A549 treated with Hydrocortisone at 1 μM for 4 hours (cell line): ENCODE measurements at places on chromosomes 7 and 10. TPM values are rescaled to one million over a fixed set of nuclear protein-coding genes. Genes with fewer than 3 reads are reported as not detected.

Gene CCDC172
- not detected in 5 replicates for total RNA-seq

Gene RBP4
- total RNA-seq, result 5.0 to 10.5 TPM (median 9.5 TPM) in 5 replicates

Gene BICC1
- total RNA-seq, result 14.6 to 25.3 TPM (median 17.1 TPM) in 5 replicates

Gene SPACDR
- total RNA-seq, result 0.53 to 1.3 TPM (median 0.88 TPM) in 5 replicates

Gene FEZF1
- total RNA-seq, result not detected in 5 replicates

Gene MRPL32
- 66.5 to 76.3 TPM (median 72.0 TPM) in 5 replicates for total RNA-seq

Gene SAP25
- total RNA-seq, result 0.18 to 0.85 TPM (median 0.21 TPM) in 4 of 5 replicates, not detected in the other

Gene PHKG1
- 0.35 to 0.60 TPM (median 0.48 TPM) in 5 replicates for total RNA-seq

Gene ADRB1
- total RNA-seq, result 1.1 to 1.4 TPM (median 1.2 TPM) in 5 replicates

Gene MYOZ1
- not detected in 5 replicates for total RNA-seq

Gene SP8
- total RNA-seq, result not detected in 5 replicates

Gene UBTD1
- 15.5 to 22.8 TPM (median 20.0 TPM) in 5 replicates for total RNA-seq

Gene MKX
- not detected in 5 replicates for total RNA-seq

Gene TRPV5
- not detected in 5 replicates for total RNA-seq

Gene DDX21
- 110 to 183 TPM (median 127 TPM) in 5 replicates for total RNA-seq

Gene RRP12
- 50.9 to 64.9 TPM (median 55.6 TPM) in 5 replicates for total RNA-seq

Gene GNAT3
- total RNA-seq, result not detected in 5 replicates

Gene TRIL
- not detected in 5 replicates for total RNA-seq
